ENCODE measurements at places on chromosomes 5 and 9.
A peak's percentile ranks its signal among the peaks of the same experiment; 100 is the strongest.

DNA sequence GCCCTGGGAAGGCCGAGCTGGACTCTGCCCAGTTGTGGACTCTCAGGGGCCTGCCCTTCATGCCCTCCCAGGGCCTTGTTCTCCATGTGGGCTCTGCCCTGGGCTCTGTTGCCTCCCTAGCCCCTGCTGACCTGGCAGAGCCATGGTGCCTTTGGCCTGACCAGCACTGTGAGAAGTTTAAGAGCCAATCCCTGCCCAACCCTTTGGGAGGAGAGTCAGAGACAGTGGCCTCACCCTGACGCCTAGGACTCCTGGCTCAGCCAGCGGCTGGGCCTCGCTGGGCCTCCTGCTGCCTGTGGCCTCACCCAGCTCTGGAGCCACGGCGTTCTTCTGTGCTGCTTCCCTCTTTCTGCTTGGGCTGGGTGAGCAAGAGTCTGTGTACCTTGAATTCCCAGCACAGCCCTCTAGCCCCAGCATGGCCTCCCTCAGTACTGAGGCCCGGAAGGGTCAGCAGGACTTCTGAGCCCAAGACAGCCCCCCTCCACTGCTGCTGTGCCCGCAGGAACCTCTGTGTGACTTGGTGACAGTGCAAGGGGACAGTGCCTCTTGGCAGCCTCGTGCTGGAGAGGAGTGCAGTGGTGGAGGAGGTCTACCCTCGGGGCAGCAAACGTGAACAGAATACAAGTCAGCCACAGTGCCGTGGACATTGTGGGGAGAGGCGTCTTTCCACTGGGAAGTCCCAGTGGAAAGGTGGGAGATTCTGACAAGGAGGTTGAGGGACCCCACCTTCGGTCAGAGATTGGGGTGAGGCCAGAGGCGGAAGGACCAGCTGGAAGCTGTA is 97.4 kb downstream of the CACNA1B start:
- DNase-seq: no peak

DNA sequence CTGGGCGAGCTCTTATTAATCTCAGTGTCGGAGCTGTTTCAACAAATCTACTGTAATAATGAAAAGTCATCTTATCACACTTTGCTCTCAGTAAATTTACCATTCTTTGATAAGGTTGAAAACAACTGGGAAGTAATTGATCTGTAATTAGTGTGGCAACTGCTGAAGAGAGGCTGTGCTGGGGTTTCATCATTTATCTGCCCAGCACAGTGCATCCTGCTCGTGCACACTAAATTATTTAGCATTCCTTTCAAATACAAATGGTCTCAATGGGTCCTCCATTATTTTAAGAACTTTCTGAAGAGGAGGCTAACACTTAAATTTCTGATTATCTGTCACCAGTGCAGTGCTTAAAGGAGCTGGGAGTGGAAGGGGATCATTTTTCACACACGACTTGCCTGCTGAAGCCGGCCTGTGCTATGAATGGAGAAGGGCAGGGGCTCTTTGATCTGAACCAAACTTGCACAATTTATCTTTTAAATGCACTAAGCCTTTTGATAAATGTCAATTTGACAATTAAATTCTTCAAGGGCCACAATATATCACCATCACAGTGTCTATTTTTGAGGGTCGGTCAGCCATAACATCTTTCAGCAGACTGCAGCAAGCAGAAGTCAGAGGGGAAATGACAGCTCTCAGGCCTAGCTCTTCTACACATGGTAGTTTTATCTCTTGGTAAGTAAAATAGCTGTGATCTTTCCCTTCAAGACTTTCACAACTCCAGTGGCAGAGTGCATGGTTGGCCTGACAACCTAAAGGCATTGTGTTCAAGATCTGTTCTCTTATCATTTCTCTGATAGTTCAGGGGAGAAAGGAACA is 106.4 kb upstream of the EFNA5 start:
- no peak for DNase-seq

- DNase-seq: no peak
Observed at GRCh38 chr5:56095579-56096102, 100.9 kb upstream of the IL6ST start.

DNA sequence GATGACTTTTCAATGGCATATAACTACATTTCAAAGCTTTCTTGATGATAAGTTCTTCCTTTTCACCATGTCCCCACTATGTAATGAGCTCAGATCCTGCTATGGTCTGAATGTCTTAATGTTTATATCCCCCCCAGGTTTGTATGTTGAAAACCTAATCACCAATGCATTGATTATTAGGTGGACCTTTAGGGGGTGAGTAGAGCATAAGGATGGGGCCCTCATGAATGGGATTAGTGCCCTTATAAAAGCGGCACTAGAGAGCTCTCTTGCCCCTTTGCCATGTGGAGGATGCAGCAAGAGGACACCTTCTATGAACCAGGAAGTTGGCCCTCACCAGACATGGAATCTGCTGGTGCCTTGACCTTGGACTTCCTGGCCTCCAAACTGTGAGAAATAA is 316.8 kb downstream of the ARHGEF28 start:
- DNase-seq: no peak

DNA sequence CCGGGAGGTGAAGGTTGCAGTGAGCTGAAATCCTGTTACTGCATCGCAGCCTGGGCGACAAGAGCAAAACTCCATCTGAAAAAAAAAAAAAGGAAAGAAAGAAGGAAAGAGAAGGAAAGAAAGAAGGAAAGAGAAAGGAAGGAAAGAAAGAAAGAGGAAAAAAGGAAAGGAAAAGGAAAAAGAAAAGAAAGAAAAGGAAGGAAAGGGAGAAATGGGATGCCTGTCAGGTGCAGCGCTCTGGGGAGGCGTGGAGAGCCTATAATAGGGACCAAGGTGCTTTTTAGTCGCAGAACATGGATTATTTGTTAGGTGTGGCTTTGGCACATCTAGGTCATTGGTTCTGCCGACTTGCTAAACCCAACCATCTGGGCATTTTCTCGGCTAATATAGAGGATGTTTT is 17.9 kb downstream of the EXOSC2 start:
- DNase-seq: no peak

DNA sequence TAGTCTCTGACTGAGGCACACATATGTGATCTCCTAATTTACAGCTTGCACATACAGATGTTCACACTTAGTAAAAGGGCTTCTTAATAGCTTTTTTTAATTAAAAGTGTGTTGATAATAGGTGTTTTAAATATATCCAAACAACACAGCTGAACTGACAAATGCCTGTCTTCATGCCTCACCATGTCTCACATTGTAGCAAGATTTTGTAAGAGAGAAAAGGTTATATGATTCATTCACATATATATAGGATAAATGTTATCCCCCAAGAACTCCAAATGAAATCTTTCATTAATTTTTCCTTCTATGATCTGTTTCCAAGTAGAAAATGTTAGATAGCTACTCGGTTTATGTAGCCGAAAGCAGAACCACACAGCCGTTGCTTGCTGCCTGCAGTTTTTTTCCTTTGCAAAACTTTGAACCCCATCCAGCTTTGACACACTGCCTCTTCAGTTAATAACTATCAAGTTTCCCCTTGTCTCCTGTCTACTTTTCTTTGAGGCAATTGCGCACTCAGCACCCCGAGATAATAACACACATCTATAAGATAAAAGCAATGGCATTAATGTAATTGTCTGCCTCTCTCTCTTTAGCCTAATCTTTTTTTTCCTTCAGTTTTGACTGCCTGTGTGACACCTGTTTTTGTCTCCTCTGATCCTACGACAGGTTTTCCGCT is 299.2 kb downstream of the BNC2 start:
- no peak for DNase-seq

DNA sequence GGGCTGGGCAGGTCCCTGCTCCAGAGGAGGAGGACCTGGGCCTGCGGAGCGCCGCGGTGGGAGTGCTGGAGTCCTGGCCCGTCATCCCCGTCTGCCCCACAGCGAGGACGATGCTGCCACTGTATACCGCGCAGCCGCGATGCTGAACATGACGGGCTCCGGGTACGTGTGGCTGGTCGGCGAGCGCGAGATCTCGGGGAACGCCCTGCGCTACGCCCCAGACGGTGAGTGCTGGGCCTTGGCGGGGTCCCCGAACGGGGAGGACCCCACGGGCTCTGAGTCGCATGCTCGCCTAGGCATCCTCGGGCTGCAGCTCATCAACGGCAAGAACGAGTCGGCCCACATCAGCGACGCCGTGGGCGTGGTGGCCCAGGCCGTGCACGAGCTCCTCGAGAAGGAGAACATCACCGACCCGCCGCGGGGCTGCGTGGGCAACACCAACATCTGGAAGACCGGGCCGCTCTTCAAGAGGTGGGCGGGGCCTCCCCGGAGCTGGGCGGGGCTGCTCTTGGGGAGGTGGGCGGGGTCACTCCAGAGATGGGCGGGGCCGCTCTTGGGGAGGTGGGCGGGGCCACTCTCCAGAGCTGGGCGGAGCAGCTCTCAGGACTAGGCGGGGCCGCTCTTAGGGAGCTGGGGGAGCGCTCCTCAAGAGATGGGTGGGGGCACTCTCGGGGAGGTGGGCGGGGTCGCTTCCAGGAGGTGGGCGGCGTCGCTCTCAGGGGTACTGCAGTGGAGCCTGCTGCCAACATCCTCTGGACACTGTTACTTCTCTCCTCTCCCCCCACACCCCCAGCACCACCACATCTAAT is 13.1 kb downstream of the LRRC26 start:
- no peak for DNase-seq

GRCh38 chr5:72559866-72560766 is 52.9 kb upstream of the ZNF366 start:
- DNase-seq: no peak

GRCh38 chr9:127021664-127022363 is 100.6 kb downstream of the ANGPTL2 start:
- peak; percentile 89 for DNase-seq

GRCh38 chr9:79685577-79685976 is 113.8 kb downstream of the TLE4 start:
- no peak for DNase-seq

DNA sequence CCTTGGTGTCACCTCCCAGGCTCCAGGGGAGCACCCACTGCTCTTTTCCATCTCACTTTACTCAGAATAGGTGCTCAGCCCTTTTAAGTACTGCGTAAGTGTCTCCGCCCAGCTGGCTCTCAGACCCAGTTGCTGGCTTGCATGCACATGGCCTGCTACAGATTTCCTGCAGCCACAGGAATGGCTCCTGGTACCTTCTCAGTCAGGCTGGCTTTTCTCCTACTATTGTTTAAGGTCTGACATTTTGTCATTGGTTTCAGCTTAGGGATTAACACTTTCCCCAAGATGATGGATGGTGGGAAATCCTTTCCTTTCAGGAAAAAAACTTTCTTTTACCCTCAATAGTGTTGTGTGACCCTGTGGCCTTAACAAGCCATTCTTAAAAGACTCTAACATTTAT is 1652.3 kb upstream of the WWC1 start:
- no peak for DNase-seq

DNA sequence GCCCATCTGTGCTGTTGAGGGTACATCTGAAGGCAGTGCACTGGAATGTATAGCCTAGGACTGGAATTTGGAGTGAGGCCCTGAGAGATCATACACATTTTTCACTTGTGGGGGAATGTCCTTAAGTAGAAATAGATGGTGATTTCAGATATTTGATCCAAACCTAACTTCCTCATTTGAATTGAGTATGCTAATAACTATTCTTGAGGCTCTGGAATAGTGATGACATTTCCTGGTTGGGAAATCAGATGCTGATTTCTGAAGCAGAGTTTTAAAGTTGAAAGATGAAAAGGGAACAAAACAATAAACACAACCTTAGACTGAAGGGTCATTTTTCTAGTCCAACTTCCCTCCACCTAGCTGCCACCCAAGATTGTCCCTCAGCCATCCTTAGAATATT is 163.0 kb upstream of the CCDC152 start:
- no peak for DNase-seq

DNA sequence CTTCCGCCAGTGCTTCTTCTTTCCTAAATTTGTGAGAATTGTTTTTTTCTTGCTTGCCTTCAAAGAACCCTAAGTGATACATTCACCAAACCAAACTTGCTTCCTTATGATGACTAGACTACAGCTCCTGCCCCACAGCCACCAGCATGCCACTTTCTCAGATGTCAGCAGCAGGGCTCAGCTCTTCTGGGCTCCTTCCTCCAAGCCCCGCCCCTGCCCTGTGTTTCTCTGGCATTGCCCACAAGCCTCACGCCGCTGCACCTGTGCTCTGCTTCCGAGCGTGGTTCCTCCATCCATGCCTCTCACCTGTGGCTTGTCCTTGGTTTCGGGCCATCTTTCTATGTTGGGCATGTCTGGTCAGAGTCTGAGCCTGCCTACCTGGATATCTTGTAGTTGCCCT is 10.6 kb downstream of the UNC5A start:
- DNase-seq: no peak

DNA sequence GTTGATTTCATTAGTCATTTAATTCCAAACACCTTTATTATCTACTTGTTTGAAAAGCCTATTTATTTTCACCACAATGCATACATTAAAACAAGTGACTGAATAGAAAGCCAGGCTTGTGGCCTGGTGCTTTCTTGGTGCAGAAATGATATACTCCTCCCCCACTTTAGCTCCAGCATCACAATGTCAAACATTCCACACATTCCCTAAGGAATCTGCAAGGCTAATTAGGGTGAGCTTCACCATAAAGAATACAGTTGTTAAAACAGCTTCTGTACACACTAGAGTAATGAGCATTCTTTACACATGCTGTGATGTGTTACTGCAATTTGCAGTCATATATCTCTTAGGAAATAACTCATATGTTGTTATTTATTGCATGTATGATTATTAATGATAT is 705.7 kb downstream of the CETN3 start:
- no peak for DNase-seq

DNA sequence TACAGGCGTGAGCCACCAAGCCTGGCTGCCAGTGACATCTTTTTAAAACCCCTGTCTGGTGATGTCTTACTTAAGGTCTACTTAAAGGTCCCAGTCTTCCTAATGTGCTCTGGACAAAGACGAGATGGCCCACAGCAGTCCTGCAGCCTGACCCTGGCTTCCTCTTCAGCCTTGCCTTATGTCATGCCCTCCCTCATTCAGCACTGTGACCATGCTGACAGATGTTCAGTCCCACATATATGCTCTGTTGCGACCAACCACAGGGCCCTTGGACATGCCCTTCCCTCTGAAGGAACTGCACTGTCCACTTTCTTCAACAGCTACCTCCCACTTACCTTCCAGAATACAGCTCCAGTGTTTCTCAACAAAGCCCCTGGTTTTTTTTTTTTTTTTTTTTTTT is 172.8 kb upstream of the PANK3 start:
- DNase-seq: no peak

- DNase-seq: no peak
Observed at GRCh38 chr5:6483880-6484382, 35.3 kb downstream of the UBE2QL1 start.

- DNase-seq: no peak
Observed at GRCh38 chr5:61551637-61552313, 219.7 kb downstream of the ZSWIM6 start.

DNA sequence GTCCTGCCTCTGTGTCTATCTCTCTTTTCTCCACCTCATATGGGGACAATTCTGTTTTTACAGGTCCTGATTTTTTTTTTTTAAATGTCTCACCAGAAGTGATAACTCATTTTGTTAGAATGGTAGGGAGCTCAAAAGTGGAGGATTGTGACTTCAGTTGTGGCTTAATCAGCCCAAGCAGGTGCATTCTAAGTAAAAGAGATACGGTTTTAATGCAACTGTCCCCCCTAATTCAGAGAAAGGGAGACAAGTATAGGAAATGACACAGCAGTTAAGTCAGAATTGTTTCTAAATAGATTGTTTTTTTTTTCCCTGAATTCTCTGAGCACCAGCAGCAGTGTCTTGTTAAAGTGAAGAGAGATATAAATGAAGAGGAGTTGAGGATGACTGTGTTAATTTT is 24.5 kb downstream of the MAST4 start:
- no peak for DNase-seq

GRCh38 chr9:135724186-135724787 is 22.3 kb downstream of the KCNT1 start:
- no peak for DNase-seq

GRCh38 chr5:6188344-6188743 is 190.0 kb downstream of the MED10 start:
- DNase-seq: no peak

GRCh38 chr5:110512266-110512665 is 214.2 kb downstream of the TMEM232 start:
- DNase-seq: no peak
